ENCODE measurements at places on chromosomes 2 and 18.
A peak's percentile ranks its signal among the peaks of the same experiment; 100 is the strongest.

GRCh38 chr2:114550895-114551793 is 108.7 kb downstream of the DPP10 start:
- peak; percentile 37 for DNase-seq

DNA sequence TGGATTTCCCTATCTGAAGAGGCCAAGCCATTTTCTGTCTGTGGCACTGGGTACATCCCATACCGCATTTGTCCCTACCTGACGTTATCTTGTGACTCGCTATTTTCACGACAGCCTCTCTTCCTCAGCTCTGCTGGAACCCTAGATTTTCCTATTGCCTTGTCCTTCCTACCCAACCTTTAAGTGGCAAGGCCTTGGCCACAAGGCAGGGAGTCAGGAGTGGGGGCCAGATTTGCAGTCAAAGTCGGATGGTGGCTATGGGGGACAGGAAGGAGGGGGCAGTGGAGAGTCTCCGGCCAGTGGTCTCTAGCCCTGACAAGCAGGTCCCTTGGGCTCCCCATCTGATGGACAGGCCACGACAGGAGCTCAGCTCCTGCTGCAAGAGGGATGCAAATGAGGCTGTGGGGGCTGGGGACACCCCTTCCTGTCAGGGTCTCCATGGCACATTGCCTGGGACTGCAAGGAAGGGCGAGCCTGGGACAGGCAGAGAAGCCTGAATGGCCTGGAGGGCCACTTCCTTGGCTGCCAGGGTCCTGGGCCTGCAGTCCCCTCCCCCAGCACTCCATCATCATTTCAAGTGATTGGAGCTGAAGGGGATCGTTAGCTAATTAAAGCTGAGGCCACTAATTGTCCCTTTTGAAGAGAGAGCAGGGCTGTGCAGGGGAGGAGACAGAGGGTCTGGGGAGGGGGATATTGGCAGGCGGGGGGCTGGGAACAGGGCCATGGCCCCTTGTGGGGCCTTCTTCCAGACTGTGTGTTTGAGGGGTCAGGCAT is 6.3 kb upstream of the ECEL1 start:
- DNase-seq = no peak

DNA sequence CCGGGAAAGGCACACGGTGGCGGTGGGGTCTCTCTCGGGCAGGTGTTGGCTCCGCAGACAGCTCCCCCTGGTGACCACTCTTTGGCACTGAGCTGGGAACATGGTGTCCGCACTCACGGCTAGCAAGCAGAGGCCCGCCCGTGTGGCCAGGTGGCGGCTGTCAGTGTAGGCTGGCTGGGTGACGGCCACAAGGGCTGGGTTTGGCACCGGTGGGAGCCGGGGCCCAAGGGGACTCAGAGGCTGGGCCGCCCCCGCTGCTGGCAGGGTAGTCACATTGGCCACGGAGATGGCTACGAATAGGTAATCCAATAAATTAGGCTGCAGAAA is 1071.7 kb downstream of the RPIA start:
- no peak for DNase-seq

DNA sequence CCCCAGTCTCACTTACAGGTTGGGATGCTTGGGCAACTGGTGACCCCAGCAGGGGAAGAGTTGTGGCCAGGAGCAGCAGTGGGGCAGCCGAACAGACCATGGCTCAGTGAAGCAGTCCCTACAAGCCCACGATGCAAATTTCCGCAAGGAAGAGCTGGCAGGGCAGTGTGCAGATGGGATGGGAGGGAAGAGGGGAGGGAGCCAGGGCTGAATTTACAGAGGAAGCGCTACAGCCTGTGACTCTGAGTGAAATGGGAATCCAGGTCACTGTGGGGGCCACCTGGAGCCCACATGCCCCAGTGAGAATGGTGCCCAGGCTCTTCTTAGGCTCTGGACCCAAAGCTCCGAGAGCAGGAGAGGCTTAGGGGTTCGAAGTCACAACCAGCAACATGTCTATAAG is 27.0 kb upstream of the SELENOI start:
- no peak for DNase-seq

GRCh38 chr2:158766524-158766923 is 28.6 kb upstream of the DAPL1 start:
- no peak for DNase-seq

GRCh38 chr2:205754924-205755321 is 72.6 kb downstream of the NRP2 start:
- DNase-seq = no peak

DNA sequence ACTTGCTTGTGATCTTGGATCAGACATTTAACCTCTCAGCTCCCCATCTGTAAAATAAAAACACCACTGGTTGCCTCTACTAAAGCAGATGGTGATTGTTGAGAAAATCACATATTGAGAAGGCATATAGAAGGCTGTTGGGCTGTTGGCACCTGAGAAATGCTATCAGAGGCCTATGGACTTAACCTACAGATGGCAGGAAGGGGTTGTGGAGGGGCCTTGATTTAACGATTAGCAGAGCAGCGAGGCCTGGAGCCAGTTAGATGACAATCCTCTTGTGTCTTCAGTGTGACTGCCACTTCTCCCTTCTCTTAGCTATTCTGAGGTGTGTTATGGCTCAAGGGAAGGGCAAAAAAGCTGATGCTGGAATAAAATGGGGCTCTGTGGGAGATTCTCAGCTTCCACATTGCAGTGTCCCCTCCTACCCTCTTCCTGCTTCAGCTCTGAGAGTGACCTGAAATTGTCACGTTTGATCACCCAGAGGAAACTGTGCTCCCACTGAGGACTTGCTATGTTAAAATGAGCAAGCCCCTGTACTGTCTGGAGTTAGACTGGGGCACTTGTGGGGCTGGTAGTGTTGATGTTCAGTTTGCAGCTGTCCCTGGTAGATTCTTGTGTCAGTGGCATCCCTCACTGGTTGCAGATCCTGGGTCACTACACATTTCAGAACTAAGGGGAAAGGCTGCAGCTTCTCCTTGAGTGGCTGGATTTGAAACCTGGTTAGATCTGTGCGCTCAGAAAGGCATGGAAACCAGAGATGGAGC is 31.5 kb downstream of the CXCR4 start:
- no peak for DNase-seq

DNA sequence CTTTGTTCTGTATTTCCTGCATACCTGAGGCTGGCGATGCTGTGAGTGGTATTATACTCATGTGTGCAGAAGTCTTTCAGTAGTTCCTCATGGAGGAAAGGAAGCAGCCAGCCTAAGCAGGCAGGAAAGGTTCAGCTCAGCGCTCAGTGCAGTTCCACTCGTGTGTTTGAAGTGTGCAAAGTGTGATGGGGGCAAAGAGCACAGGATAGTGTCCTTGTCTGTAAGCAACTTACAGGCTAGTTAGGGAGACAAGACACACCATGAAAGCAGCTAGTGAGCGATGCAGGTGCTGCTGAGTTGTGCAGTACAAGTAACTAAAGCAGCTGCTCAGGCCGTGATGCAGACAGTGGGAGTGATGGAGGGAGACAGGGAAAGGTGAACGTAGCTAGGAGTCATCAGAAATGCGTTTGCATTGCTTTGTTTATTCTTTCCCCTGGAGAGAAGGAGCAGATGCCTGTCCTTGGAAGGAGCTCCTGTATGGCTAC is 146.2 kb downstream of the LDLRAD4 start:
- no peak for DNase-seq

- peak; percentile 78 for DNase-seq
Observed at GRCh38 chr2:119223521-119224390, at the start of gene STEAP3. Gene STEAP3 (plus strand): TSS chr2:119223834. CDS start chr2:119231013, 7,179 bp downstream.

- DNase-seq = no peak
Observed at GRCh38 chr2:227906991-227907390, 35.6 kb downstream of the DAW1 start.

- peak; percentile 1 for DNase-seq
Observed at GRCh38 chr2:125696560-125696959, 959.4 kb upstream of the GYPC start.

DNA sequence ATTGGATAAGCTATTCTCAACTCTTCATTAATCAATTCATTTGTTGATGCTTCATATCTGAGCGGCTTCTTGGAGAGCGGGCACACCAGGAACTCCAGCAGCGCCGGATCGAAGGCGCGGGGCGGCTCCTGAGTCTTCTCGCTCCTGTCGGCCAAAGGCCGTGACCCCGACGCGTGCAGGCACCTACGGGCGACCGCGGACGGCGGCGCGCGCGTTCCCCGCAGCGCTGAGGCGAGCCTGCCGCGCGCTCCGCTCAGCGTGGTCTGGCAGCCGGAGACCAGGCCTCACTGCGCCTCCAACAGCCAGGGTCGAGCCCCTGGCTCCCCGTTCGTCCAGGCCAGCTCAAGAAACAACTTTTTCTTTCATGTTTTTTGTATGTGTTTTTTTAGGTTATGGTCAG is 97.5 kb downstream of the ICA1L start:
- no peak for DNase-seq

GRCh38 chr18:69838620-69839411 is 108.9 kb downstream of the CD226 start:
- DNase-seq = peak; percentile 80

- no peak for DNase-seq
Observed at GRCh38 chr2:64865831-64866345, 123.3 kb upstream of the SLC1A4 start.

DNA sequence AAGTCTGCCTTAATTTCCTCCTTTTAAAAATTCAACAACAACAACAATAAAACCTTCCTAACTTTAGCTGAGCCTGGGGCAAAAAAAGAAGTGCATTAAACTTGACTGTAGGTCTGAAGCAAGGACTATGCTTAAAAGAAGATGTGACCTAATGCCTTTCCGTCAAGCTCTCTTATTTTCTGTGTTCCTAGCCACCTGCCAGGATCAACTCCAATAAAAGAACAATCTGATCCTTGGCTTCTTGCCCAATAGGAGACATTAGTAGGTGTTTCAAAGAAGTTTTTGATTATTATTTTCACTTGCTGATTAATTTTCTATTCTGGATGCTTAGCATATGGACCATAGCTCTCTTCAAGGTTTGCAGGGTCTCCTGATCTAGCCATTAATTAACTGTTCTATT is 237.5 kb downstream of the STK39 start:
- DNase-seq = no peak

- DNase-seq = no peak
Observed at GRCh38 chr18:64707052-64707451, 558.2 kb upstream of the LINC00305 start.

DNA sequence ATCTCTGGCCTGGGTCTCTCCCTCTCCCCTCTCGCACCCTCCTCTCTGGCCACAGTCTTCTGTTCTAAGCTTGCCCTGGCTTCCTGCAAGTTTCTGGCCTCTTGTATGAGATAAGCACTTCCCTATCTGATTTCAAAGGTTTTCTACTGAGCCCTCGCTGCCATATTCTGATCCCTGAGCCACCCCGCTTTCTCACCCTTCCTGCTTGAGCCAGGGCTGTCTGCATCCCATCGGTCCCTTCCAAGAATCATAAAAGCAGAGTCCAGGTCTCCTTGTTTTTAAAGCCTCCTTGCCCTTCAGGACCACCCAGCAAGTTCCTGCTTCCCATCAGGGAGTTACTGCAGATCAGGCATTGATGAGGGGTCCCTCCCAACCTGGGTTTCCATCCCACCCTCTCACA is 110.2 kb downstream of the PRKCE start:
- DNase-seq = no peak

- no peak for DNase-seq
Observed at GRCh38 chr18:58195278-58195765, 151.3 kb downstream of the NEDD4L start.

DNA sequence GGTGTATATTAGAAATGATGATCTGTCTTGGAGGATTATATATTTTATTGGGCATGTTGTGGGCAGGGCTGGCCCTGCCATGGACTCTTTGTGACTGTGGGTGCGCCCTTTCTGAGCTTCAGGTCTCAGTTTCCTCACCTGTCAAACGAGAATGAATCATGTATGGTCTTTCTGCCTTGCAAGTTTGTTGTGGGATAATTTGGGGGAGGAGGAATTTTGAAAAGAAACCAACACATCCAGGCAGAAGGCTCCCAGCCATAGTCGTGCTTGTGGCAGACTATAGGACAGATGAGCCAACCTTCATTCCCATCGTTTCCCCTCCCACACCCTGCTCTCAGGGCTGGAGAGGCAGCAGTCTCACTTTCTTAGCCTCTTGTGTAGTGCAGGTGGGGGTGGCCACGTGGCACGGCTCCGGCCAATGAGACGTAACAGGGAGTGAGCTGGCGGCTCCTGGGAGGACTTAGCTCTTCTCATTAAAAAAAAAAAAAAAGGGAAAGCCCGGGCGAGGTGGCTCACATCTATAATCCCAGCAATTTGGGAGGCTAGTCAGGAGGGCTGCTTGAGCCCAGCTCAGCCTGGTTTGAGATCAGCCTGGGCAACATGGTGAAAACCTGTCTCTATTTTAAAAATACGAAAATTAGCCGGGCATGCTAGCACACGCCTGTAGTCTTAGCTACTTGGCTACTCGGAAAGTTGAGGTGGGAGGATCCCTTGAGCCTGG is 63.1 kb downstream of the RHOB start:
- peak; percentile 80 for DNase-seq

DNA sequence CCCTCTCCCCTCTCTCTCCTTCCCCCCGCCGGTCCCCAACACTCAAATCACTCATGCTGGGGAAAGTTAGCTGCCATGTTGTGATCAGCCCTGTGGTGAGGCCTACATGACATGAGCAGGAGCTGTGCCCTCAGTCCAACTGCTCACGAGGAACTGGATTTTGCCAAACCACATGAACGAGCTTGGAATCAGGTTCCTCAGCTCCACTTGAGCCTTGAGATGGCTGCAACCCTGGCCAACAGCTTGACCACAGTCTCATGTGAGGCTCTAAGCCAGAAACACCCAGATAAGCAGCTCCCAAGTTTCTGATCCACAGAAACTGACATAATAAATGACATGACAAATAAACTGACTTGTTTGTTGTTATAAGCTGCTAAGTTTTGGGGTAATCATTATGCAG is 38.4 kb downstream of the ARL4C start:
- no peak for DNase-seq

GRCh38 chr2:66836851-66837250 is 401.9 kb downstream of the MEIS1 start:
- DNase-seq = no peak

- no peak for DNase-seq
Observed at GRCh38 chr2:234211797-234212196, 161.3 kb downstream of the SPP2 start.

DNA sequence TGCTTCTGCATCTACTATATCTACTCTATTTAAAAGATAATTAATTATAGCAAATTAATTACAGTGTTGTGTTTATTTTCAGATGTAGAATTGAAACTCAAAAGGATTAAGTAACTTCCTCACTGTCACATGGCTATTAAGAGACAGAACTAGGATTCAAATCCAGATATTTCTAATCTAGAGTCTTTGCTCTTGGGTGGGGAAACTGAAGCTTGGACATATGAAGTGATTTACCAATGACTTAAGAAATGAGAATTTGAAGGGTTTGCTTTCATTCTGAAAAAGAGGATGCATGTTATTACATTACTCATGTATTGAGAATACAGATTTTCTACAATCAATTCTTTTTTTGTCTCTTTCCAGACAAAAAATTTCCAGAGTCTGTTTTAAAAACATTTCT is 191.5 kb upstream of the SMAD7 start:
- no peak for DNase-seq

- no peak for DNase-seq
Observed at GRCh38 chr18:79784071-79784913, 13.4 kb upstream of the KCNG2 start.

GRCh38 chr2:3956892-3957291 is 253.5 kb downstream of the DCDC2C start:
- no peak for DNase-seq

GRCh38 chr2:129281791-129282530 is 697.5 kb upstream of the RAB6C start:
- no peak for DNase-seq

Data from HEK293T (cell line).